ENCODE measurements at places on chromosomes 2 and 18. TPM values are rescaled to one million over a fixed set of nuclear protein-coding genes. Genes with fewer than 3 reads are reported as not detected.

DNA sequence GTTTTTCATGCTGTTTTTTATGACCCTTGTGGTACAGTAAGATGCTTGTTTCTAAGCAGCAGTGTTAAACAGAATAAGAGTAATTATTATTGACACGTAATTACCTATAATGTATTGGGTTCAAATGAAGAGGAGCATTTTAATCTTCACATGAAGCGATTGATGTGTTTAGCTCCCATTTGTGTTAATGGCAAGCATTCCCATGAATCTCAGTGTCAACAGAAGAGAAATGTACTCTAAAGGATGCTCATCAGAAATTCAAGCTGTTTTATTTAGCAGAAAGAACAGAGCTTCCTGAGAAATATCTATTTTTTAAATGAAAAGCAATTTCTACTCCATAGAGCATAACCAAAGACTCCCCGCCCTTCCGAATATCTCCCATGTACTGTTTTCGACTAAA lies 341.3 kb upstream of the LINC00305 start:
- DNase-seq = no peak

DNA sequence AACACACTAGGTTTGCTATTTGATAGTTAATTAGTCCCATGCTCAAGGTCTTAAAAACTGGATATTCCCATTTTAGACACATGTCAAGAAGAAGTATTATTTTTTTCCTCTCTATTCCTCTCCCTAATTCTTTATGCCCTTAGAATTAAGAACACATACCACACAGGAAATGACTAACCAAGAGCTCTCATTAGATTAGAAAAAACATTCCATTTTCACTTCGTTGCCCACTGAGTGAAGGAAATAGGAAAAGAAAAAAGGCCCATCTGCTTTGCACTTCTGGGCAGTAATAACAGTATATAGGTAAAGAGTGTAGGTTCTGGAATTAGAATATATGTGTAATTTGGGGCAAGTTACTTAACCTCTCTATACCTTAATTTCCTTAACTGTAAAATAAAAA lies 26.9 kb downstream of the ACADL start:
- no peak for DNase-seq

GRCh38 chr2:127320067-127320466 lies 26.1 kb upstream of the ERCC3 start:
- DNase-seq = no peak

DNA sequence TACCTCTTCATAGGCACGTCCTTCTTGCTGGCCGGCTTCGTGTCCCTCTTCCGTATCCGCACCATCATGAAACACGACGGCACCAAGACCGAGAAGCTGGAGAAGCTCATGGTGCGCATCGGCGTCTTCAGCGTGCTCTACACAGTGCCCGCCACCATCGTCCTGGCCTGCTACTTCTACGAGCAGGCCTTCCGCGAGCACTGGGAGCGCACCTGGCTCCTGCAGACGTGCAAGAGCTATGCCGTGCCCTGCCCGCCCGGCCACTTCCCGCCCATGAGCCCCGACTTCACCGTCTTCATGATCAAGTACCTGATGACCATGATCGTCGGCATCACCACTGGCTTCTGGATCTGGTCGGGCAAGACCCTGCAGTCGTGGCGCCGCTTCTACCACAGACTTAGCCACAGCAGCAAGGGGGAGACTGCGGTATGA lies 2.3 kb downstream of the FZD7 start:
- no peak for DNase-seq

- no peak for DNase-seq
Observed at GRCh38 chr2:170216981-170217380, 39.0 kb downstream of the MYO3B start.

GRCh38 chr2:70890469-70891065 lies 45.1 kb upstream of the ATP6V1B1 start:
- DNase-seq = no peak

DNA sequence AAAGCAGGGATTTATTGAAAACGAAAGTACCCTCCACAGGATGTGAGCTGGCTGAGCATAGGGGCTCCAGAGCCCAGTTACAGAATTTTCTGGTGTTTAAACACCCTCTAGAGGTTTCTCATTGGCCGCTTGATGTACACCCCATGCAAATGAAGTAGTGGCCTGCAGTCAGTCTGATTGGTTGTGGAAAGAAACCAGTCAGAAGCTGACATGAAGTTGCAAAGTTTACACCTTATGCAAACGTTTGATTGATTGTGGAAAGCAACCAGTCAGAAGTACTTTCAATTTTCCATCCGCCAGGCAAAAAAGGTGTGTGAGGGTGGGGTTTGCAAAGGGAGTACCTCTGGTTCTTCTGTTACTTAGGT lies 62.3 kb downstream of the VWA3B start:
- DNase-seq = no peak

- DNase-seq = no peak
Observed at GRCh38 chr18:45805551-45805950, 19.9 kb upstream of the SIGLEC15 start.

- no peak for DNase-seq
Observed at GRCh38 chr2:85799215-85799956, 45.6 kb downstream of the ATOH8 start.

GRCh38 chr18:34224423-34225217 lies at the start of gene NOL4:
TSS of gene NOL4 (minus strand) at chr18:34224913. CDS start at chr18:34223253, 1,660 bp downstream.
- no peak for DNase-seq

DNA sequence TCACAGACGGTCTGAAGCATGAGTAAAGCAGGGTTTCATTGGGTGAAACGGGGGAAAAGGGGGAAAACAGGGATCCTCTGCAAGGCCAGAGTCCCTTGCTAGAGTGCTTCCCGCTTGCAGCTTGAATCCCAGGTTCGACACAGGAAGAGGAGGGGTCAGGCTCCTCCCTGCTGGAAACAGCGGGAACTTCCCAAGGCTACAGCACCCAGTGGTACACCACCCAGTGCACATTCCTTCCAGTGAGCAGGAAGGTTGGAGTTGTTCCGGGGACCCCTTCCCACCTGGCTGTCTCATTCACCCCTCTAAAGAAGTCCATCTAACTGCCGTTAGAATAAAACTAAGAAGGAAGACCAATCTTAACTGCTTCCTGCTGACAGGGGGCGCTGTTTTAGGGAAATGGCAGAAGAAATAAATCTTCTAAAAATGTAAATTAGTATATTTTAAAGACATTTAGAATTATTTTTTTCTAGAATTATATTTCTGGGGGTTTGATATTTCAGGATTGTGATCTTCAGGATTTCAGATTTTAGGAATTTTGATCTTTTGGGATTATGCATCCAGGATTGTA lies 230.9 kb downstream of the RBM43 start:
- DNase-seq = no peak

DNA sequence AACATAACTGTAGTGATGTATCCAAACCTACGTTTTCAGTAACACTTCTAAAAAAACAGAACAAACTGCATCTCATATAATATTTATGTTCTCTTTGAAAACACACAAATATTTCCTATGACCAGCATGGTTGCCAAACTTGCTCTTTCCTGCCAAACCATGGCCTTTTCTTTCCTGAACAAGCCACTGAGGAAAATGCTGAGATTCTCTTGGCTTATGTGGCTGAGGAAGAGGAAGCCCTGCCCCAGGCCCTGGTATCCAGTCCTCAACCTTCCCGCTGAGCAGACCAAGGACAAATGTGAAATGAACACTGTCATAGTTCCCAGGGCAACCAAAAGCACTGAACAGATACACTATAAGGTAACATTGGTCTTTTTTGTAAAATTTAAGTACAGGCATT lies 35.9 kb upstream of the NARS1 start:
- no peak for DNase-seq

GRCh38 chr2:336360-336759 lies 48.5 kb upstream of the ALKAL2 start:
- DNase-seq = no peak

DNA sequence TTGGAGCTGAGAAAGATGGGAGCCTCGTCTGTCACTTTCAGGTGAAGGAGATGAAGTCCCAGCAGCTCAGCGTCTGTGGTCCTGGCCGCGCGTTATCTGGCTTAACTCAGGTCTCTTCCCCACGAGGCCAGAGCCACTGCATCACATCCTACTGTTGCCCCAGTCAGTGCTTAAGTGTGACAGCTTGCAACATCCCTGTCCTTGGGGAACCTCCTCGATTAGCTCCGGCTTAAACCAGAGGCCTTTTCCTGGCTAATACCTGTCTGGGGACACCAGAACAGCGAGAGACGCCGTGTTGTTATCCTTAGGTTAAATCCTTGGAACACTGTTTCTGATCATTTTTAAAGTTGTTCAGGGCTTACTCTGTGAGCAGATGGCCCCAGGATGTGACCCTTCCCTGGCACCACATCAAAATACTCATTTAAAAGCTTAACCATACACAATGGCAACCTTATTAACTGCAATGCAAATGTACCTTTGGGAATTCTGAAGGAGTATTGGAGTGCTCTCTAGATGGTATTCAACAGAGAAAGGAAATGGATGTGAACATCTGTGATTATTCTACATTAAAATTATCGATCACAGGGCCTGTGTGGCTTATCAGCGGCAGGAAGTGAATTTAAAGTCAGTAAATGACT lies 61.2 kb upstream of the SPP2 start:
- no peak for DNase-seq

GRCh38 chr2:123609077-123609476 lies 416.0 kb upstream of the CNTNAP5 start:
- no peak for DNase-seq

- DNase-seq = no peak
Observed at GRCh38 chr18:48921305-48922225, 29.2 kb downstream of the SMAD7 start.

- no peak for DNase-seq
Observed at GRCh38 chr2:83168377-83168776, 1290.7 kb downstream of the SUCLG1 start.

- no peak for DNase-seq
Observed at GRCh38 chr2:218927876-218928275, 31.6 kb upstream of the CDK5R2 start.

STK25 gene
- total RNA-seq = 95.0 TPM

TRAPPC12 gene
- total RNA-seq = 76.5 TPM

ASAP2 gene
- total RNA-seq = 0.38 TPM

TMEM237 gene
- total RNA-seq = 18.5 TPM

UGT1A4 gene
- total RNA-seq = not detected

TCF23 gene
- total RNA-seq = not detected

NTSR2 gene
- not detected for total RNA-seq

PARD6G gene
- 0.33 TPM for total RNA-seq

MTIF2 gene
- total RNA-seq = 58.3 TPM

FECH gene
- total RNA-seq = 31.5 TPM

Data from CD8-positive, alpha-beta memory T cell (primary cell).